NCI-H1105 treated with DMSO at 0.1 percent for 48 hours (cell line): ENCODE measurements at places on chromosomes 7 and 10.

GRCh38 chr10:16547973-16548372 is 26.3 kb upstream of the C1QL3 start:
- no peak for DNase-seq

GRCh38 chr10:127962205-127962604 is 55.3 kb downstream of the PTPRE start:
- no peak for DNase-seq

- no peak for DNase-seq
Measured at GRCh38 chr10:72170263-72170662, 45.5 kb upstream of the ANAPC16 start.

- peak; percentile 75 for DNase-seq
Measured at GRCh38 chr7:155467846-155468784, 10.2 kb downstream of the EN2 start.

- DNase-seq: no peak
Measured at GRCh38 chr7:92589056-92589455, 1.1 kb downstream of the FAM133B start.

DNA sequence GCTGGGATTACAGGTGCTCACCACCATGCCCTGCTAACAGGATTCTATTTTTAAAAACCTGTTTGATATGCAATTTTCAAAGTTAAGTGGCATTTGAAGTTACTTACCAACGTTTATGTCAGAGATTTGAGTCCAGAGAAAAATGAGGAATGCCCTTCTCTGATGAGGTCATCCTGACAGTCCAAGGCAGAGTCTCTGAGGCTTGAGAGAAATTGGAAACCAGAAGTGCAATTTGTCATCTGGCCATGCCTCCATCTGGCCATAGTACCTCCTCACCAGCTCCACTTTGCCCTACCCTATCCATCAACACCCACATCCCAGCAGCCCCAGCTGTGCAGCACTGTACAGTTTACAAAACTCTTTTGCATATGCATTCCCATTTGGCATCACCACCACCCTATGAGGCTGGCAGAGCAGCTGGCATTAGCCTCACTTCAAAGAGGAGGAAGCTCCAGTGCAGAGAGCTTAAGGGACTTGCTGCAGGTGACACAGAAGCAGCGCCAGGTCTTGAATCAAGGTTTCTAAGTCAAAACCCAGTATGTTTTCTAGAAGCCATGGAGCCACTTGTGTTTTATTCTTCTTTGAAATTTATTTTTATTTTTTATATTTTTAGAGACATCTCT is 54.5 kb upstream of the PDZD8 start:
- DNase-seq: no peak

- DNase-seq: no peak
Measured at GRCh38 chr7:2546776-2547586, 8.3 kb downstream of the BRAT1 start.

DNA sequence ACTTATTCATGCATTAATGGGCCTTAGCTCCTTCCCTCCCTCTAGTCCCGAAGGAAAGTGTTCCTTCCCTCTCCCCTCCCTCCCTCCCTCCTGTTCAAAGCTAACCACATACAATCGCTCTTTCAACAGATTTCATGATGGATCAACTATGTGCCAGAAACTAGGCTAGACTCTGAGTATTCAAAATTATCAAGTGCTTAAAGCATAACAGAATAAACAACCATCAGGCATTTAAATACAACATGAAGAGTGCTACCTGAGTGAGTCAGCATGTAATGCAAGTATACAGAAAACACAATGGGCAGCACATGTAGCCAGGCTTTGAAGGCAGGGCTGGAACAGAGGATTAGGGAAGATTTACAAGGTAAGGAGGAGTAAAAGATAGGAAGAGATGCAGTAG is 11.3 kb downstream of the CHCHD3 start:
- no peak for DNase-seq

DNA sequence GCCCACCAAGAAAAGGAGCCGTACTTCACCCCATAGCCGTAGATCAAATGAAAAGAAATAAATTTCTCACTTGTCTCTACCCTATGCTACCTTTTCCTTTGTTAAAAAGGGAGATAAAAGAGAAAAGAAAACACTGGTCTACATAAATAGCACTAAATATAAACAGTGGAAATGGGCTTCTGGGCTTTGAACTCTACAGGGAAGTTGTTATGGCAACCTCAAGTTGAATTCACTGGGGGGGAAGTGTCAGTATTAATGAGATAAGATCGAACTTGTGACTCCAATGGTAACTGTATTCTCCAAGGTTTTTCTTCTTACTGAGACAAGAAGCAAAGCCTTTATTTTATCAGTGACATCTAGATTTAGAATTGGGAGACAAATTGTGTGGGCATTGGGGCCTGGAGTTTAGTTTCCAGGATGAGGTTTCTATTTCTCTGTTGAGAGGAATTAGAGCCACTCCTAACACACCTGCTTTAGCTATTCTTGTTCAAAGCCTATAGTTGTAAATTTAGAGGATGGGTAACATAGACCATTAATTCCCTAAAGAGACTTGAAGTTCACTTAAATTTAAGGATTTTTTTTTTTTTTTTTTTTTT is 604.3 kb upstream of the GALNT17 start:
- DNase-seq: no peak
